ENCODE measurements at places on chromosomes 7 and 10.

DNA sequence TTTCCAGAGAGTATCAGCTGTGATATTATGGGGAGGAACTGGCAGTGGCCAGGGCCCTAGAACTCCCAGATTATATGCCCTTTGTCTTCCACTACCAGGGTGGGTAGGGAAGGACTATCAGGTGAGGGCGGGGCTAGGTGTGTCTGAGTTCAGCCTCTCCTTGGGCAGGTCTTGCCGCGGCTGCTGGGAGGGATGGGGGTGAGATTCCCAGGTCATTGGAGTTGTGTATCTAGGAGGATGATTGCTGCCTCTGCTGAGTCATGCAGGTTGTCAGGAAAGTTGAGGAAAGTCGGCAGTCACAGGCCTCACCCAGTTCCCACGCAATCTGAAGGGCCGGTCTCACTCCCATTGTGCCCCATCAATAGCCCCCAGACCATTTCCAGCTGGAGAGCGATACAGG lies 185.2 kb downstream of the DKK1 start:
- peak; percentile 8 for DNase-seq

DNA sequence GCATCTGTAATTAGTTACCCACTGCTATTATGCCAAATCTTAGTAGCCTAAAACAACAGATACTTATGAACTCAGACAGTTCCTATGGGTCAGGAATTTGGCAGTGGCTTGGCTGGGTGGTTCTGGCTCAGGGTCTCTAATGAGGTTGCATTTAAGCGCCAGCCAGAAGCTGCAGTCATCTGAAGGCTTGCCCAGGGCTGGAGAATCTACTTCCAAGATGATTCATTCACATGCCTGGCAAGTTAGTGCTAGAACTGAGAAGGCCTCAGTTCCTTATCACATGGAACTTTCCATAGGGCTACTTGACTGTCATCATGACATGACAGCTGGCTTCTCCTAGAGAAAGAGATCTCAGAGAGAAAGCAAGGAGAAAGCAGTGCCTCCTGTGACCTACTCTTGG lies 121.3 kb downstream of the AVL9 start:
- DNase-seq = peak; percentile 22

- no peak for DNase-seq
Measured at GRCh38 chr7:22176791-22177412, 180.1 kb downstream of the RAPGEF5 start.

- peak; percentile 56 for DNase-seq
Measured at GRCh38 chr10:131354380-131354779, 42.9 kb upstream of the TCERG1L start.

All from hepatocyte (in vitro differentiated cells).